ENCODE measurements at places on chromosomes 5 and 9.

DNA sequence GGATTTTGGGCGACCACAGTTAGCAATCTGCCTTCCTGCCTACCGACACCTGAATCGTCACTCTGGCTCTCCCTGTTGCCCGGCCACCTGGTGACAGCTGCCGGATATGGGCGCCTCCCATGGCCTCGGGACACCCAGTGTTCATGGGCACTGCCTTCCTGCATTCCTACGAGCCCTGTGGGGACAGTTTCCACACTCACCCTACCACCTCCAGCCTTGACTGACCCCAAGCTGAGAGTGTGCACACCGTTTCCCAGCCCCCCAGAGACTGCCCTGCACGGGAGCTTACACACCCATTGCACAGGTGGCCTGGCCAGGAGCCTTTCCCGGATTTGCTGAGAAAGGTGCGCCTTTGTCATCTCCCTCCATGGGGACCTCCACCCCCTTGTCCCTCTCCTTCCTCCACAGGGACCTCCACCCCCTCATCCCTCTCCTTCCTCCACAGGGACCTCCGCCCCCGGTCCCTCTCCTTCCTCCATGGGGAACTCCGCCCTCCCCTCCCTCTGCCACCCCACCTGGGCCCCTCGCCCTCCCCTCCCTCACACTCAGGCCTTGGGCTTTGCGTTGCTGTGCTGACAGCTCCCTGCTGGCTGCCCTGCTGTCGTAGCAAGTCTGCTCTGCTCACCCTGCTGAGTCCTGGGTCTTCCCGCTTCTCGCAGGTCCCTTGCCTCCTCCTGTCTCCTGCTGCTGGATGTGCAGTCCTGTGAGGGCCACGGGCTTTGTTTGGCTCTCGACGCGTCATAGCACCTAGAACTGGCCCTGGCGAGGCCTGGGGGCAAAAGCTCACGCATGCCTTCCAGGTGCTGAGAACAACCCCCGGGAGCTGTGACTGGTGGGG lies 48.4 kb downstream of the MRPL36 start:
- DNase-seq: no peak

- DNase-seq: no peak
Observed at GRCh38 chr9:137556069-137556838, 4.6 kb downstream of the MRPL41 start.

- no peak for DNase-seq
Observed at GRCh38 chr9:131584858-131585257, 39.5 kb downstream of the PRRT1B start.

GRCh38 chr5:10592601-10593000 lies 28.7 kb downstream of the ANKRD33B start:
- DNase-seq: no peak

- no peak for DNase-seq
Observed at GRCh38 chr5:109253262-109253661, 156.5 kb downstream of the PJA2 start.

DNA sequence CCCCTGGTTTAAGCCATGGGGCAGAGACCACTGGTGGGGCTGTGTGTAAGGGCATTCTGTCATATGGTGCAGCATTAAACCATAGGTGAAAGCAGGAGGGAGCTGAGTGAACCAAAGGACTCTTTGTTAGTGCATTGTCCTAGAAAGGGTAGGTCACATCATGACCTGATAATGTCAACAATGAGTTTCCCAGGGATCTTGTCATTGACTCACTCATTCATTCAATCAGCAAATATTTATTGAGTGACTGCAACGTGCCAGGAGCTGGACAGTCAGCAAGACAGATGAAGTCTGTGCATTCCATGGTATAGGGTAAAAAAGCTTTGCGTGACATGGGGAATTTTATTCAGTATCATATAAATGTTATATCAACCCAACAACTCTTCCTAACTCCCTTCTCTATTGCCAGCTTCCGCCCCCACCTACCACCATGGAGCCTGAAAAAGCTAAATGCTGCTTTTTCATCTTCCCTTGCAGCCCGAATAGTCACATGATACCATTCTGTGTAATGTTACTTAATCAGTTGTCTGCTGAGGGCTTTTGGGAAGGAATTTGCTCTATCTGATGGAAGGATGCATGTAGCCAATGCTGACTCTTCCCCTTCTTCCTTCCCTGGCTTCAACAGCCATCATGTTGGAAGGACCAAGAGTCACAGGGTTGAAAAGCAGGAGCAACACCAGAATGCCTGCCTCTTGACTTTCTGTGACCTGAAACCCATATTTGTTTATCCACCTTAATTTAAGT lies 11.5 kb upstream of the OTULINL start:
- DNase-seq: no peak

DNA sequence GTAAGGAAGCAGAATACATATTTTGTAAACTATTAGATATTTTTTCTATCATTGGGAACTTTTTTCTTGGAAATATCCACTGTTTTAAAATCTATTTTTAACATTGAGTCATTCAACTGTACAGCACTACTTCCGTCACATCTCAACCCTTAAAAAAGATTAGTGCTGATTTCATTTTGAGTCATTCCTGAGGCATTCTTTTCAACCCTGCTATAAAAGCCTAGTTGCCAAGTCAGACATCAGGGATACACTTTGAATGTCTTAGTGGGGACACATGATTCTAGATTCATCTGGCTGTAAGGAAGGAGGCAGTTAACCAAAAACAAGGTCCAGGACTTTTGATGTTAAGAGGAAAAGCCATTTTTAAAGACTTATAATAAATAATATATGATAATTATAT lies 160.9 kb downstream of the GIN1 start:
- no peak for DNase-seq

- no peak for DNase-seq
Observed at GRCh38 chr9:20197976-20198685, 409.3 kb upstream of the SLC24A2 start.

GRCh38 chr9:116491659-116492058 lies 195.4 kb upstream of the TRIM32 start:
- no peak for DNase-seq

DNA sequence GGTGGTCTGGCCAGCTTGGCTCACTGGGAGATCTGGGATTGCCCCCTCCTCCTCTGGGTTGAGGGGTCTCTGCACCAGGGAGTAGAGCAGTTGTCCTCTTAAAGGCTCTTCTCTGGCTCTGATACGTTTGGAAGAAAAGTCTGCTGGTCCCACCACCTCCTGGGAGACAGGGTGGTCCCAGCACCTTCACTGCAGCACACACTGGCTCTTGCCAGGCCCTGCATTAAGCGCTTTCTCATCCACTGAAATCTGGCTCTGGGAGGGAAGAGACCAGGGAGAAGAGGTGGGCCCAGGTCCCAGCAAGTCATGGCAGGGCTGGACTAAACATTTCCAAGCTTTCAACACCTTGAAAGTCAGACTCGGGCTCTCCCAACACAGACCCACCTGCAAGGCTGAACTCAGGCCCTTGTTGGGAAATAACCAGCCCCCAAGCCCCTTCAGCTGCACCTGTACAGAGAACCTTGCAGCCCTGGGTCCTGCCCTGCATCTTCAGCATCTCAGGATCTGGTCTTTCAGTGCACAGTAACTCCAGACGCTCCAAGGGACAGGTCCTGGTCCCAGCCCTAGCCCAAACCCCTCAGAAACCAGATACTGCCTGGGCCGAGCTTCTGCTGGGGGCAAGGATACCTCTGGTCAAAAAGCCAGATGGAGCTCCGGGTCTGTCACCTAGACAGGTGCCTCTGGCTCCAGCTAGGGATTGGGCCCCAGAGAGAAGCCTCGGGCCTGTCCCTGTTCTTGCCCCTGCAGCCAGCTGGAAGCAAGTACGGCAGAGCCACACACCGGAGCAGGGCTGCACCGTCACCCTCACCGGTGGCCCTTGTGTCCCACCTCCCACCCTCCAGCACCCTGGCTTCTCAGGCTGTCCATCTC lies 134.5 kb downstream of the DAB2IP start:
- no peak for DNase-seq

DNA sequence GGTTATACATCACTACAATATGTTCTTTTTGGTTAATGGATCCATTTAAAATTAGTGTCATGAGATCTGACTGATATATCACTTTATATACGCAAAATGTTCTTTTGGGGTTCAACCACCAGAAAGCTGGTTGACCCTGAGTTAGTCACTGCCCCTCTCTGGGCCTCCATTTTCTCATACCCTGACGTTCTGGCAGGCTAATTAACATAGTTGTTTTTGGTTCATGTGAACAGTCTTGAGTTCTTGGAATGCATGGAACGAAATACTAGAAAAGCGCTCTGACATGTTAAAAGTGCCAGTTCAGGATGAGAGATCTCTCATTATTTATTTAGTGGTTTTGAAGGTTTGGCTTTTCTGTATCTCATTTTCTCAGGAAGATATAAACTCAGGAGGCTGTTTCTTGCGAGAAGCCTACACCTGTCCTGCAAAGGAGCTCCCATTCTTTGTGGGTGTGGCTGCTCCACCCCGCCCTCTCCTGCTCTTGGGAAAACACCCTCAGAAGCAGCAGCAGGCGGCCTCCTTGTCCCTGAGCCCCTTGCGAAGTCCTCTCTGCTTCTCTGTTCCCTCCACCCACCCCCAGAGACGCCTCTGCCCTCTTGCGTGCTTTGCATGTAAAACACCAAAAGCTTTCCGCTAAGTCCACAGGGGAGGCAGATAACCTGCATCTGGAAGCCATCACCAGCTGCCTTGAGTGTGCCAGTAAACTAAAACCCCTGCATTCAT lies 302.4 kb upstream of the PANK3 start:
- no peak for DNase-seq

- no peak for DNase-seq
Observed at GRCh38 chr5:380701-381309, 59.3 kb downstream of the AHRR start.

DNA sequence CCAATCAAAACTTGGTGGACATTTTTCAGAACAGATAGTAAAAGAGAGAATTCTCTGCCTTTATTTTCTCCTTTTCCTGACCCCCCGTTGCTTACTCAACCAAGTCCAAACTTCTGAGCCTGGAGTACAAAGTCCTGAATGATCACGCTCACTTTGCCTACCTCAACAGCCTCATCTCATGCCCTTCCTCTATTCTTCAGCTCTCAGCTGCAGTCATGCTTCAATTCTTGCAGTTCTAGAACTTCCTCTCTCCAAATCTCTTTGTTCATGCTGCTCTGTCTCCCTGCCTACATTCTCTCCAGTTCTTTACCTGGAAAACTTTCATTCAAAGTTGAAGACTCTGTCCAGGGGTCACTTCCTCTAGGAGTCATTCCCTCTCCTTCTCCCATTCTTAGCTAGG lies 398.5 kb upstream of the SLC24A2 start:
- DNase-seq: no peak

DNA sequence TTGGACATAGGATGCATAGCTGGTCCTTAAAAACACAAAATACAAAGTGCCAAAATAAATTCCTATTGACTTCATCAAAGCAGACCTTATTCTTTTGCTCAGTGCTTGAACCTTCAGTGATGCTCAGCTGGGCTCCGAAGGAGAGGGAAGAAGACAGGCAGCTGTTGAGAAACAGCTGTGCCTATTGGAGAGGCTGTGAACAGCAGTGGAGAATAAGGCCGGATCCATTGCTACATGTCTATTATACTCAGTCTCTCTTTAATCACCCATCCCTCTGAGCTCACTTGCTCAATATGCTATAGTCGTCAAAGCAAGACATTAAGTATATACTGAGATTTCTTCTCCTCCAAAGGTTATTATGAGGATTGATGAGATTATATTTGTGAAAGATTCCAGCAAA lies 174.4 kb downstream of the CHSY3 start:
- no peak for DNase-seq

GRCh38 chr5:93915142-93915553 lies 173.7 kb upstream of the POU5F2 start:
- no peak for DNase-seq

GRCh38 chr5:33675958-33676464 lies 215.8 kb downstream of the ADAMTS12 start:
- no peak for DNase-seq

DNA sequence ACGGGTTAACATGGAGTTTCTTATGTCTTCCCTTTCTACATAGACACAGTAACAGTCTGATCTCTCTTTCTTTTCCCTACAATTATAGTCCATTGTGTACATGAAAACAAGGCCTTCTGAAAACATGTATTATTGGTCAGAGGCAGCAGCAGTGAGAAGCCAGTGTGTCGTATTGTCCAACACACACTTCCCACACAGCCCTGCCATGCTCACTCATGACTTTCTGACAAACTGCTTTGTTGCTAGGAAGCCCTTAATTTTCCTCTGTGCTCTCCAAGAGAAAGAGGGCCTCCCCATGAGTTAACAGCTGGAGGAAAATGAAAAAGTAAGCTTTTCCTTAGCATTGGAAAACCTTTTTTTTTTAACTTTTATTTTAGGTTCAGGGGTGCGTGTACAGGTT lies 56.4 kb upstream of the N4BP3 start:
- no peak for DNase-seq

DNA sequence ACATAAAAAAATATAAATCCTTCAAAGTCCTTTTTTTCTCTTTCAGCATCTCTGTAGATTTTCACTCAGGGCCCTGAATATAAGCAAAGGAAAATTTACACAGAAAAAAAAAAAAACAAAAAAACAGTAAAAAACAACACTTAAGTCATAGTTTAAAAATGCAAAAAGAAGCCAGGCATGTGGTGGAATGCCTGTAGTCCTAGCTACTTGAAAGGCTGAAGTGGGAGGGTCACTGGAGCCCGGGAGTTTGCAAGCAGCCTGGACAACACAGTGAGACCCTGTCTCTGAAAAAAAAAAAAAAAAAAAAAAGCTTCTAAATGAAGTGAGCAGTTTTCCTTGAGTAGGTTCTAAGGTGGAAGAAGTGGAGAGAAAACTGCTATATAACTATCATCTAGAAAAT lies 55.0 kb upstream of the BNC2 start:
- DNase-seq: no peak

DNA sequence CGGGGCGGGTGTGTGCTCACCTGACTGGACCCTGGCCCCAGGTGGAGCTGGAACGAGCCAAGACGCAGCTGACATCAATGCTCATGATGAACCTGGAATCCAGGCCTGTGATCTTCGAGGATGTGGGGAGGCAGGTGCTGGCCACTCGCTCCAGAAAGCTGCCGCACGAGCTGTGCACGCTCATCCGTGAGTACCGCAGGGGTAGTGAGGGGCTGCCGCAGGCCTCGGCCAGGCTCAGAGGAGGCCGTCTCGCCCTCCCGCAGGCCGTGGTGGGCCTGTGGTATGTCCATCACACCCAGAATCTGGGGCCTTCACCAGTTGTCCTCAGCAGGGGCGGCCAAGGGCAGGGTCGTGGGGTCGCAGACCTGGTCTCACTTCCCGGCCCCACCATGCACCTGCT lies 11.3 kb downstream of the PMPCA start:
- no peak for DNase-seq

- DNase-seq: no peak
Observed at GRCh38 chr5:53956632-53957031, 353.7 kb downstream of the ARL15 start.

GRCh38 chr5:107618242-107618641 lies 52.5 kb downstream of the EFNA5 start:
- no peak for DNase-seq

- DNase-seq: no peak
Observed at GRCh38 chr9:101387871-101388506, 3.2 kb upstream of the BAAT start.

- no peak for DNase-seq
Observed at GRCh38 chr5:87195616-87196015, 72.1 kb upstream of the RASA1 start.

DNA sequence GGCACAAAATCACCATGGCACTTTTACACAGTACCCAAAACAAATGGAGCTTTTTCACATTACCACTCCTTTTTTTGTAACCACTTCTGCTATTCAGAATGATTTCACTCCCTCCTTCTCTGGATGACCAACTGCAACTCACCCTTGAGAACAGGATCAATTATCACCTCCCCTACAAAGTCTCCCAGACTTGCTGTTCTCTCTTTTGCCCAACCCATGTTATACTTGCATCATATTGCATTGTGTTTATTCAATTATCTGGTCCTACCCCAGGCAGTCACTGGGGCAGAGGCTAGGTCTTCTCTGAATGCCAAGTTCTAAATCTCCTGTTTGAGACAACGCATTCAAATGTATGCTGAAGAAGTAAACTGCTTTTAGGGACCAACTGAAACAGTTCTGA lies 96.0 kb downstream of the GPR21 start:
- no peak for DNase-seq
